GM12892 (cell line): ENCODE measurements at places on chromosomes 13 and 19.

GRCh38 chr13:72677431-72677830, 50.0 kb downstream of the MZT1 start:
- DNase-seq = no peak

DNA sequence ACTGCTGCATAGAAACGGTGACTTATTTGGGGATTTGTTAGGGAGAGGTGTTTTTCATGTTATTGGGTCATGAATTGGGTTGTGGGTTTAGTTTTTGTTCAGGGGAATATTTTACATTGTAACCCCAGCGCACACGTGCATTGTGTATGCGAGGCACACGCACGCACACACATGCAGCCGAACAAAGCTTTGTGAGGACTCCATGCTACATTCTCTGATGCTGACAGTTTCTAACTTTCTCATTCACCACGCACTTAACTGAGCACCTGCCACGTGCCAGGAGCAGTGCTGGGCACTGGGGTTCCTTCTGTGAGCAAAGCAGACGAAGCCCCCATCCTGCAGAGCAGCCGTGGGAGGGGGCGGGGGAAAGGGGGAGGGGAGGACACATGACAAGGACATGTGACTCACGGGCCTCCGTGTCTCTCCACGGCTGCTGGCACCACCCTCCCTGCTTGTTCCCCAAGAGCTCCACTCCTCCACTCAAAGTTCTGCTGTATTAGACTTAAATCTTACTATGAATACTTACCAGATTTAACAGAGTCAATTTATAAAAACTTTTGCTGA, 55.6 kb downstream of the SLC7A9 start:
- no peak for DNase-seq

- no peak for DNase-seq
Observed at GRCh38 chr13:55673910-55674309, 1466.8 kb upstream of the PRR20A start.

- no peak for DNase-seq
Observed at GRCh38 chr19:56566904-56567273, 379 bp upstream of the ZNF470 start.
